ENCODE measurements at places on chromosomes 1 and 21. TPM values are rescaled to one million over a fixed set of nuclear protein-coding genes. Genes with fewer than 3 reads are reported as not detected.

GRCh38 chr1:240667351-240667750 lies 55.4 kb upstream of the GREM2 start:
- H3K36me3 ChIP-seq, result no peaks in the 10 kb centered on the region
- H3K27me3 ChIP-seq, result no peaks in the 10 kb centered on the region
- H3K4me1 ChIP-seq, result peaks cover 5% of the 10 kb centered on the region
- H3K4me3 ChIP-seq, result no peak overlapping the region

DNA sequence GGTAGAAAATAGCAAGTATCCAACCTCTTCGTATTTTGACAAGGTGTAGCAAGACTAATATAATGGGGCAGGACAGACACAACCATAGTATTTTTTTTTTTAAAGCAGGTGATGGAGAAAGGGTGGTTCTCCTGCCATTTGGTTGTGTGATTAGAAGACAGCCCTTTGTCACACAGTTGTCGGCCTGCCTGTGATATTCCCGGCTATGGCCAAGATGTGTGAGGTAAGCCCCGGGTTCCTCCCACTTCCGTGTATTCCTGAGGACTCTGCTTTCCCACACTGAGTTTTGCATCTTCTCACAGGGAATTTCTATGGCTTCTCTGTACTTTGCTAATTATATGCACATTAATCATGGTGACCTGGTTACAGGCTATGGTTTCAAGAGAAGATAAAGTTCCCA lies 35.9 kb downstream of the ZNF496 start:
- peaks cover 13% of the 10 kb centered on the region for H3K36me3 ChIP-seq
- peaks cover 22% of the 10 kb centered on the region for H3K4me1 ChIP-seq
- no peak for DNase-seq
- no peak overlapping the region for H3K4me3 ChIP-seq

CAMK2N1 gene
- 0.86 TPM for total RNA-seq

PKN2 gene
- 18.1 TPM for total RNA-seq

DNA sequence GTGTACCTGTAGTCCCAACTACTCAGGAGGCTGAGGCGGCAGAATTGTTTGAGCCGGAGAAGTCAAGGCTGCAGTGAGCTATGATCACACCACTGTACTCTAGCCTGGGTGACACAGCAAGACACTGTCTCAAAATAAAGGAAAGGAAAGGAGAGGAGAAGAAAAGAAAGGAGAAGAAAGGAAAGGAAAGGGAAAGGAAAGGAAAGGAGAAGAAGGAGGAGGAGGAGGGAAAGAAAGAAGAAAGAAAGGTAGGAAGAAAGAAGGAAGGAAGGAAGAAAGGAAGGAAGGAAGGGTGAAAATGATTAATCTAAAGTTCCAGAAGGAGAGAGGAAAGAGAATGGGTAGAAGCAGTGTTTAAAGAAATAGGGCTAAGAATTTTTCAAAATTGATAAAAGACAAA lies 12.2 kb downstream of the SPOCD1 start:
- DNase-seq, result no peak
- H3K36me3 ChIP-seq, result no peaks in the 10 kb centered on the region
- H3K4me3 ChIP-seq, result no peak overlapping the region
- H3K4me1 ChIP-seq, result peaks cover 9% of the 10 kb centered on the region

- no peak overlapping the region for H3K27ac ChIP-seq
- H3K4me3 ChIP-seq, result no peak overlapping the region
- H3K36me3 ChIP-seq, result peaks cover 2% of the 10 kb centered on the region
Measured at GRCh38 chr1:64996541-64997257, 30.4 kb upstream of the JAK1 start.

DNA sequence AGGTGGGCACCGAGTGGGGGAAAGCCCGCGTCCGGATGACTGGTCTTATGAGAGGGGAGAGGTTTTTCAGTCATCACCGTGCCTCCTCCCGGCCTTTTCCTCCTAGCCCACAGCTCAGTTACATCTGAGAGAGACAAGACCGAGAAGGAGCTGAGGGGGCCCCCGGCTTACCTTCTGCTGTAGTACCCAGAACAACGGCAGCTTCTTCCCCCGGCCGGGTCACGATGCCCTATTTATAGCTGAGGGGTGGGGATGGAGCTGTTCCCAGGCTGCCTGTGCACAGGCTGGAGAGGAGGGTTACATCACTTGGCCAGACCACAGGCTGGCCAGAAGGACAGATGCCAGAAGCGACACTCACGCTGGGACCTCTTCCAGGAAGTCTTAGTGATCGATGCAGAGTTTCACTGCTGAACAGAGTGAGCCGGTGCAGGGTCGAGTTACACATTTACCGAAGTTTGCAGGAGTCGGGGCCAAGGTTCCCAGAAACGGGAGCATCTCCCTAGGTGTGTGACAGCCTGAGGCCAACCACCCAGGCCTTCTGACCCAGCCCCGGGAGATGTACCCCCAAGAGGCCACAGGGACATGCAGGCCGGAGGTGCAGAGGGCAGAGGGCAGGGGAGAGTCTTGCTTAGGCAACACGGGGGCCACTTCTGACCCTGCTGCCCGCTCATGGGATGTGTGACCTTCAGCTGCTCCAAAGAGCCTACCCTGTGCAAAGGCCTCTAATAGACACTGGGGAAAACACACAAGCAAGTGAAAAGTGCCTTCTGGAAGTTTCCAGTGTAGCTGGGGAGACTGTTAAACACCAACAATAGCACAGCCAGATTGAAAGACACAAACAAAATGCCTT lies at the start of gene AGT:
Gene AGT, minus strand, starts transcription at position 208 of the 850 bp plus-strand sequence. CDS start 3,299 bp downstream, outside the sequence.
- H3K4me3 ChIP-seq, result no peak within 1 kb of the TSS
- H3K4me1 ChIP-seq, result no peaks in the 10 kb centered on the region
- no peak within 1 kb of the TSS for H3K27ac ChIP-seq
- H3K27me3 ChIP-seq, result peaks cover 8% of the 10 kb centered on the region
- H3K36me3 ChIP-seq, result no peaks in the 10 kb centered on the region
- DNase-seq, result no peak

- H3K4me1 ChIP-seq, result peaks cover 7% of the 10 kb centered on the region
- no peak overlapping the region for H3K4me3 ChIP-seq
- no peak overlapping the region for H3K27ac ChIP-seq
- no peaks in the 10 kb centered on the region for H3K27me3 ChIP-seq
- H3K36me3 ChIP-seq, result no peaks in the 10 kb centered on the region
- no peak for DNase-seq
Measured at GRCh38 chr1:200542162-200542561, 78.4 kb downstream of the KIF14 start.

DNA sequence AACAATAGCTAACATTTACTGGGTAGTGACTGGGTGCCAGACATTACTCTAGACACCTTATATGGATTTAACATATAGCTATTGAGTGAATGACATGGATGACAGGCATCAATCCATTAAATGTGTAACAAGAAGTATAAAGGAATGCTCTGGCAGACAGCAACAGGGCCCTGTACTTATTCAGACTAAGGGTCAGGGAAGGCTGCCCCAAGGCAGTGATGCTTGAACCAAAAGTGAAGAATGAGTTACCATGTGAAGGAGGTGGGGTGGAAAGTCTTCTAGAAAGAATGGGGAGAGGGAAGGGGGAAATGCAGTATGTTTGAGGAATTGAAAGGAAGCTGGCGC lies 8.3 kb upstream of the PTPRF start:
- no peak overlapping the region for H3K4me3 ChIP-seq
- no peaks in the 10 kb centered on the region for H3K36me3 ChIP-seq
- H3K27ac ChIP-seq, result no peak overlapping the region
- H3K4me1 ChIP-seq, result no peaks in the 10 kb centered on the region

C1orf21 gene
- total RNA-seq, result 3.8 TPM

SAMSN1 gene
- 66.7 TPM for total RNA-seq

- no peak overlapping the region for H3K4me3 ChIP-seq
- H3K36me3 ChIP-seq, result no peaks in the 10 kb centered on the region
- DNase-seq, result no peak
- no peak overlapping the region for H3K27ac ChIP-seq
- H3K4me1 ChIP-seq, result no peaks in the 10 kb centered on the region
Measured at GRCh38 chr1:192159781-192160180, 1.5 kb downstream of the RGS18 start.

GRCh38 chr1:164563721-164564360 lies 4.9 kb downstream of the PBX1 start:
- no peak overlapping the region for H3K4me3 ChIP-seq
- no peak overlapping the region for H3K27ac ChIP-seq
- H3K4me1 ChIP-seq, result peaks cover 6% of the 10 kb centered on the region
- no peaks in the 10 kb centered on the region for H3K36me3 ChIP-seq
- peaks cover 18% of the 10 kb centered on the region for H3K27me3 ChIP-seq
- DNase-seq, result no peak

DNA sequence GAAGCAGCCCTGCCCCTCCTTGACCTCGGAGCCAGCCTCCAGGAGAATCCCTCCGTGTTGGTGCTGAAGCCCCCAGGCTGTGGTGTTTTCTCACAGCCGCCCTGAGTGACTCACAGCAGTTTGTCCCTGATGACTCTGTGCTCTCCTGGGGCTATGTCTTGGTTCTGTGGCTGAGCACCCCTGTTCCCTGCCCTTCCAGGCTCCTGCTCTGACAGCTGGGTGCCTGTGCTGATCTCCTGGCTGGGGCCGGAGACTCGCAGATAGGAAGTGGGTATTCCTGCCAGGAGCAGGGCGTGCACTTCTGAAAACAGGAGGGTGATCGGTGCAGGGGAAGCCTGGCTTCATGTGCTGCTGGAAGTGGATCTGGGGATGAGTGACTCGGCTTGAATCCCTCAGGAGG lies 34.5 kb downstream of the POFUT2 start:
- peaks cover 6% of the 10 kb centered on the region for H3K27me3 ChIP-seq
- H3K4me1 ChIP-seq, result peaks cover 20% of the 10 kb centered on the region
- DNase-seq, result no peak
- H3K4me3 ChIP-seq, result no peak overlapping the region
- H3K27ac ChIP-seq, result no peak overlapping the region
- H3K36me3 ChIP-seq, result no peaks in the 10 kb centered on the region
